NCI-H1105 (cell line): ENCODE measurements at places on chromosomes 1 and 21.

DNA sequence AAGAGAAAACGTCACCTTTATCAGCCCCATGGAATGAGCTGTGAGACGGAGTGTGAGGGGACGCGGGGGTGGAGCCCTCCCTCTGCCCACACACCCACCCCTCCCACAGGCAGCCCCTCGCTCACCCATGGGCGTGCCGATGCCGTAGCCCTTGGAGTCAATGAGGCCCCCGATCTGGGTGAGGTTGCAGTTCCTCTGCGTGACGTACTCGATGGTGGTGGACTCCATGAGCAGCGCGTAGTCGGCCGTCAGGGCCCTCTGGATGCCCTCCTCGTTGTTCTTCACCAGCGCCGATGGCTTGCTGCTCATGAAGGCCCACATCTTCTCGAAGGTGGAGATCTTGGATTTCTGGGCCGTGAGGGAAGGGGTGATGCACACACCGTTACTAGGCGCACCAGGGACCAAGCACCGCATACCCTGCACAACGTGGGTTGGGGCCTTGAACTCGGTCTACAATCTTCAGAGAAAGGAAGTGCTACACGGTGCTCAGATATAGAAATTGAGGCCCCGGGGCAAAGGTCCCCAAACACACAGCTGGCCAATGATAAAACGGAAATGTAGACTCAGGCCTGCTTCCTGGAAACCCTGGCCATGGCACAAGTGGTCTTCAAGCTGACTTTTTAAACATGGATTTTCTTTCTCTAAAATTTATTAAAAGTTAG is 228.2 kb downstream of the GRIK3 start:
- no peak for DNase-seq

DNA sequence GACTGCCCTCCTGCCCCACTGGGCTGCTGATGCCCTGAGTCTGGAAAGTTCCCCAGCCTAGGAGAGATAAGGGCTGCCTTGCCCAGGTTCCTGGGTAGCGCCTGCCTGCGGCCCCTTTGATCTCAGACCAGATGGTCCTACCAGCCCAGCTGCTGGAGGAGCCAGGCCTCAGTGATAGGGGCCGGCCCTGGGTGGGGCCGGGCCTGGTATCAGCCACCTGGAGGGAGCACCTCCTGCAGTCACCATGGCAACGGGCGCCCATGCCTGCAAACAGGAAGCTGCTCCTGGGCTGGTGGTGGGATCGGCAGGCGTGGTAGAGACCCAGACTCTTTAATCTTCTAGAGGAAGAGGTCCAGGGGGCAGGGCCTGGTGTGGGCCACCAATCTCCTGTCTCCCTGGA is 119.7 kb upstream of the WNT4 start:
- no peak for DNase-seq

- no peak for DNase-seq
These were observed 3.1 kb downstream of the PRKAB2 start for GRCh38 chr1:147169171-147169570.

- no peak for DNase-seq
These were observed 31.7 kb downstream of the DMAP1 start for GRCh38 chr1:44244986-44245385.

DNA sequence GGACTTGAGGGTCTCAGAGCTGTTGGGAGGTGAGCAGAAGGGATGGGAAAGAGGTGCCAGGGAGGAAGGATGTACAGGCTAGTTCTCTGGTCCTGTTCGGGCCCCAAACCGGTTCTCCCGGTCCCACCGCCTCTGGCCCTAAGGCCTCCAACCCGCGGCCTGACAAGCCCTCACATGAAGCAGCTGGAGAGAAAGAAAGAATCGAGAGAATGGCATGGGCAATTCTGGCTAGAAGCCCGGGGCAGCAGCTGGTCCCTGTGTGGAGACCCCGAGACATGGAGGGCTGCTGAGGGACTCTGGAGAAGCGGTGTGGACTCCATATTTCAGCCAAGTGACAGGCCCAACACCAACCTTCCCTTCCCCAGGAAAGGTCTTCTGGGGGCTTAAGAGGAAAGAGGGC is 730 bp downstream of the CDC42SE1 start:
- DNase-seq, result peak; percentile 85

DNA sequence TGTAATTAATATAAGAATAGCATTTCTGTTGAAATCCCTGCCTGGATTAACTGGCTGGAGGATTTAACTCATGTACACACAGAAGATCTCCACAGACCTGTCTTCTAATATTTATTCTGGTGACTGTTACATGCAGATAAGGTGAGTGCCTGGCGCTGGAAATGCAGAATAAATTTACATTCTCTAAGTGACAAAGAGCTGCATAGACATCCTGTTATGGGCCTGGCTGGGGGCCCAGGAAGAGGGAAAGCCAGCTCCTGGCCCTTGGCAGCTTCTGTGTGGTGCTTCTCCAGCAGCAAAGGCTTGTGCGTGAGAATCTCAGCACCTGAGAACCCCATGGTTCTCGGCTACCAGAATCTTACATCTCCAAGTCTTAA is 446.6 kb downstream of the PTPRU start:
- peak; percentile 26 for DNase-seq

GRCh38 chr1:94093996-94094395 is 27.0 kb downstream of the ABCA4 start:
- DNase-seq, result no peak

- DNase-seq, result no peak
These were observed 7.7 kb upstream of the CRYBG2 start for GRCh38 chr1:26361605-26362122.

DNA sequence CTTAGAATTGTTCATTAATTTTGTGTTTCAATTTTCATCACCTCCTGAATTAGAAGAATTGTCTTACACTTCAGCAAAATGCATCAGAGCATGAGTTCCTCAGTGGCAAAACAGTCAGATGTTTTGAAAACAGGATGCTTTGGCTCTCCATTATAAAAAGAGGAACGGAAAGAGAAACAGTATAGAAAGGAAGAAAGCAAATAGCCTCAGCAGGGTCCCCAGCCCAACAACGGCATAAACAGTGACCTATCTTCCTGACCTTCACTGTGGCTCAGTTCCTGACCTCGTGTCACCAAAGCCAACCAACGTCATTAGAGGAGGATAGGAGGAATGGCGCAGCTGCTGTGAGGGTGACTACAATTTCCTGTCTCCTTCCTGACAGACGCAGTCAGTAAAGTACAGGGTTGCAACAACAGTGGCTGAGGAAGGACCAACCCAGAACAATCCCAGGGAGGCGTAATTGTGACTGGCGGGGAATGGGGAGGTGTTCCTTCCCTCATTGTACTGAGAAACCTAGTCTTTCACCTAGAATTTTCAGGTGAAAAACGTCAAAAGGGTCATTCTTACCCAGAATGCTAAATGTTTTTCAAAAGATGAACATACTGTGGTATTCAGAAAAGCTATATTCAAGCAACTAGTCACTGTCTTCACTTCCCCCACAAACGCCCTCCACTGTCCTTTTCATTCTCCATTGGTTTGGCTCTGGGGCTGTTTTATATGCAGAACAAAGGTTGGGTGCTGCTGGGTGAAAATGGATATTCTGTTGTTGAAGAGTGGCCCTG is 197.9 kb upstream of the SGIP1 start:
- no peak for DNase-seq

GRCh38 chr1:37354876-37355650 is 119.3 kb upstream of the ZC3H12A start:
- DNase-seq, result no peak

- peak; percentile 31 for DNase-seq
These were observed 550 bp downstream of the ARHGEF16 start for GRCh38 chr1:3454811-3455618.

DNA sequence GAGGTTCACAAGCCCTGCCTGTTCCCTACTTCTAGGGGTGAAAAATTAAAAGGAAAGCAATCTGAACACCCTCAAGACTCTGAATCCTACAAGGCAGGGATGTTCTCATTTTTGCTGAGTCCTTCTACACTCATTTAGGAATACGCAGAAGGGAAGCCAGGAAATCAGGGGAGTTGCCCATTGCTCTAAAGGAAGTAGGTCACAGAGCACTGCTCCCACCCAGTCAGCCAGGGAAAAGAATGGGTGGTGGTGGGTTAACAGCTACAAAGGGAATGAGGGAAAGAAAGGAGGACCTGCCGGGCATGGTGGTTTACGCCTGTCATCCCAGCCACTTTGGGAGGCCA is 2.4 kb upstream of the CTTNBP2NL start:
- DNase-seq, result no peak

DNA sequence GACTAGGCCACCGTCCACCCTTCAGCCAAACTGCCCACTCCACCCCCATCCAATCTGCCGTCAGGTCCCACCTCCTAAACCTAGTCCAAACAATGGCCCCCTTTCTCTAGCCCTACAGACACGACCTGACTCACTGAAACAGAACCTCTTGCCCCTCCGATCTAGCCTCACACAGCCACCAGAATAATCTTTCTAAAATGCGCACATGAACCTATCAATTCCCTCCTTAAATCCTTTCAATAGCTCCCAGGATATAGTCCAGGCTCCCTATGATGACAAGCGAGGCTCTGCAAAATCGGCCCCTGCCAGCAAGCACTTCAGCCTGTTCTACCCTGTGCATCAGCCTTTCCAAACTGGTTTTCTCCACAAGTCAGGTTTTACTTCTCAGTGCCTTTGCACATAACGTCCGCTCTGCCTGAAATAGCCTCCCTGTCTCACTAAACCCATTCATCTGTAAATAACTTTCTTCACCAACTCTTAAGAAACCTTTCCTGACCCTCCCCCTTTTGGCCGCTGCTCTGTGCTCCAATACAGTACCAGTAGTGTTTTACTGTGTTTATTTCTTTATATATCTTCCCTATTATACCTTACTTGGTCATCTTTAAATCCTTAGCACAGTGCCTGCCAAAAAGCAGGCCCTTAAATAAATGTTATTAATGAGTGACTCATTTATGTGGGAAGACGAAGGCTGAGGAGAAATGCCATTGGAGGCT is 9.0 kb upstream of the CDC20 start:
- DNase-seq, result no peak

DNA sequence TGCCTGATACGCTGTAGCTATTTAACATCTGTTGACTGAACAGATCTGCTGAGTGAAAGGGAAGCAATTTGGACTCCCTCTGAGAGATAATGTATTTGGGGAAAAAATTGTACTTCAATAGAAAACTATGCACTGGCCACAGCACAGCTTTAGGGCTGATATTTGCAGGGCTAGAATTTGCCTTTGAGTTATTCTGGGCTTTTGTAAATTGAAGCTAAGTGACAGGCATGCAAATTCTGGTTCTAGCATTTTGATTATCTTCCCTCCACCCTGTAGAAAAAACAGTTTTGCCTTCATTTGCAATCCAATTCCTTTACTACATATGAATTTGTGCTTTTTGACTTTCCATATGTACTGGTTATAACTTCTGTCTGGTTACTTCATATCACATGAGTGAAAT is 7.9 kb downstream of the KYAT3 start:
- no peak for DNase-seq

GRCh38 chr1:201371792-201372191 is 5.7 kb downstream of the TNNT2 start:
- DNase-seq, result no peak

- DNase-seq, result no peak
These were observed 10.4 kb downstream of the BCAN start for GRCh38 chr1:156652131-156652991.

DNA sequence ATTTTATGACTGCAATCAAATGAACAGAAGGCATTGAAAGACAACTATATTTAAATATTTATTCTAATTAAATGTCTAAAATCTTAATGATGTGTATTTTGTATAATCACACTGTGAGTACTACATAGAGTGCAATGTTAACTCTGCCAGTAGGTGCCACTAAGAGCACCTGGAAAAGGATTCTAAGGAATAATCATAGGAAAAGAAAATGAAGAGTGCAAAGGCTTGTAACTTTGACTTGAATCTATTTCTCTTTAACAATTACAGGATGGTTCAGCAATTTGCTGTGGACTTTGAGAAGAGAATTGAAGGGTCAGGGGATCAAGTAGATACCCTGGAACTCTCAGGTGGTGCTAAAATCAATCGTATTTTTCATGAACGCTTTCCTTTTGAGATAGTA is 200.4 kb downstream of the DNM3 start:
- DNase-seq, result no peak

GRCh38 chr1:59401581-59401980 is 104.7 kb downstream of the FGGY start:
- DNase-seq, result no peak

DNA sequence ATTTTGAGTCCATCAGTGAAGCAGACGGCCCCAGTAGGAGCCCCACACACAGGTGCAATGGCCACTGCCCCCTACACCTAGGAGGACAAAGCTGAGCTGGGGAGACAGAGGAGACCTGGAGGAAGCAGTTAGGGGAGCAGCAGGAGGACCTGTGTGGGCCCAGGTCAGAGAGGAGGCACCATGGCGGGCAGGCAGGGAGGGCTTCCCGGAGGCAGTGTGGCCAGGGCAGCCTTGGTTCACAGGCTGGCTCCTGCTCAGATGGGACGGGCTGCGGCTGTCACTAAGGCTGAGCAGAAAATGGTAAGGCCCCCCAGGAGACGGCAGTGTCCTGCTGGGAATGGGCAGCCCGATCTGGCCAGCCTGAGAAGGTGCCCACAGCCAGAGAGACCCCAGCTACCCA is 15.4 kb downstream of the MEGF6 start:
- DNase-seq, result no peak

DNA sequence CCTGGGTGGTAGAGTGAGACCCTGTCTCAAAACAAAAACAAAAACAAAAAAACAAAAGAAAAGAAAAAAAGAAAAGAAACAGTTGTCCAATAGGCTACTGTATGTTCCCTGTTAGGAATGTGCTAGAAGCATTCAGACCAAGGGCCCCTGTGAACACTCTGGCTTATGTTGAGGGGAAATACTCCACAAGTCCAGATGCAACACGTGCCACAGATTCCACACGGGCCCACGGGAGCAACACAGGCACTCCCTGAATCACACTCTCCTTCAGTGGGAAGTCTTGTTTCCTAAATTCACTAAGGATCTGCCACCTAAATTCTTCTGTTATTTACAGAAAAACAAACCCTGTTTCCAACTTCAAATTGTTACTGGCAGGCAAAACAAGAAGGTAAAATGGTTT is 291.1 kb downstream of the PCP4 start:
- no peak for DNase-seq

GRCh38 chr1:110734133-110734680 is 59.5 kb upstream of the KCNA3 start:
- peak; percentile 88 for DNase-seq

DNA sequence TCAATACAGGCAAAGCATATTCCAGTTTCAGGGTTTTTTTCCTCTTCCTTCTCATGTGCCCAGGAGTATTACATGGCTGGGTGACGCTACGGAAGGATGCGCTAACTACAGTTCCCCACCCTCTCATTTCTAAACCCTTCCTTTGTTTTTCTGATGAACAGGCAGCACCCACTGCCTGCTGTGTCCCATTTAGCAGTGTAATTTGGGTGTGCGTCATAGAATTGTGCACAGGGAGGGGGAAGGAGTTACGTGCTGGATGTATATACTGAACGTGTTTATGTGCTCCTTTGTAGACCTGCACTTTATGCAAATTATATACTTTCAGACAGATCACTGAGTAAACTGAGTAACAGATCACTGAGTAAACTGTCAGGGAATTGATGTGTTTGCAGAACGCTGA is 44.5 kb downstream of the ELAPOR1 start:
- DNase-seq, result no peak

GRCh38 chr1:204493984-204494280 is 673 bp downstream of the PIK3C2B start:
- DNase-seq, result peak; percentile 66
